ENCODE measurements at places on chromosomes 4 and X. TPM values are rescaled to one million over a fixed set of nuclear protein-coding genes. Genes with fewer than 3 reads are reported as not detected.

GRPR gene
- not detected for polyA plus RNA-seq

MMRN1 gene
- 14.6 TPM for polyA plus RNA-seq

TACR3 gene
- polyA plus RNA-seq = not detected

CHST7 gene
- polyA plus RNA-seq = 1.9 TPM

CCSER1 gene
- polyA plus RNA-seq = 4.4 TPM

PASD1 gene
- polyA plus RNA-seq = not detected

CXCL11 gene
- polyA plus RNA-seq = not detected

MTTP gene
- 0.13 TPM for polyA plus RNA-seq

BEND2 gene
- polyA plus RNA-seq = not detected

BTK gene
- polyA plus RNA-seq = 23.2 TPM

PTCHD1 gene
- under 0.01 TPM for polyA plus RNA-seq

GRCh38 chr4:145539671-145540070, 58.0 kb downstream of the SMAD1 start:
- no peaks in the 10 kb centered on the region for H3K4me1 ChIP-seq
- no peak for DNase-seq
- no peak overlapping the region for H3K4me3 ChIP-seq
- H3K27me3 ChIP-seq = no peaks in the 10 kb centered on the region

DNA sequence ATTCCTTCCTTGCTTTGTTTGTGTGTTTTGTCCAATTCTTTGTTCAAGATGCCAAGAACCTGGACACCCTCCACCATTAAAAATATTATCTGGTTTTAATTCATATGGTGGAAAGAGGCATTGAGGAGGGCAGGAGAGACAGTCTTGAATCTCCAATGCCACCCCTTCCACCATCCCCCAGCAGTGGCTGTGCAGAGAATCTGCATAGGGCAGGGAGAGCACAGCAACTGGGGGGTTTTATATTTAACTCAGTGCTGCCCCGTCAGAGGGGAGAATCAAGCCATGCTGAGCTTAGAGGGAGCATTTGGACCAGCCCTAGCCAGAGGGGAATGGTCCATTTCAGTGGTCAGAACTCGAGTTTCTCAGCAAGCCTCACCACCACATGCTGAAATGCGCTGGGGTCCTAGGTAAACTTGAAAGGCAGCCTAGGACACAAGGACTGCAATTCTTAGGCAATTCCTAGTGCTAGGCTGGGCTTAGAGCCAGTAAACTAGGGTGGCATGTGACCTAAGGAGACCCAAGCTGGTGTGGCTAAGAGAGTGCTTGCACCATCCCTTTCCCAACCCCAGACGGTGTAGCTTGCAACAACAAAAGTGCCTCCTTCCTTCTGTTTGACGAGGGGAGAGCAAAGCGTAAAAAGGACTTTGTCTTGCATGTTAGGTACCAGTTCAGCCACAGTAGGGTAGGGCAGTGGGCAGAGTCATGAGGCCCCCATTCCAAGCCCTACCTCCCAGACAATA, 34.2 kb downstream of the CCDC158 start:
- H3K27me3 ChIP-seq = no peaks in the 10 kb centered on the region
- H3K36me3 ChIP-seq = no peaks in the 10 kb centered on the region
- no peak overlapping the region for H3K4me3 ChIP-seq
- H3K27ac ChIP-seq = no peak overlapping the region

- H3K27ac ChIP-seq = no peak overlapping the region
- peaks cover 61% of the 10 kb centered on the region for H3K36me3 ChIP-seq
- no peak for DNase-seq
- no peaks in the 10 kb centered on the region for H3K27me3 ChIP-seq
Measured at GRCh38 chr4:102593147-102593546, 92.0 kb downstream of the NFKB1 start.

DNA sequence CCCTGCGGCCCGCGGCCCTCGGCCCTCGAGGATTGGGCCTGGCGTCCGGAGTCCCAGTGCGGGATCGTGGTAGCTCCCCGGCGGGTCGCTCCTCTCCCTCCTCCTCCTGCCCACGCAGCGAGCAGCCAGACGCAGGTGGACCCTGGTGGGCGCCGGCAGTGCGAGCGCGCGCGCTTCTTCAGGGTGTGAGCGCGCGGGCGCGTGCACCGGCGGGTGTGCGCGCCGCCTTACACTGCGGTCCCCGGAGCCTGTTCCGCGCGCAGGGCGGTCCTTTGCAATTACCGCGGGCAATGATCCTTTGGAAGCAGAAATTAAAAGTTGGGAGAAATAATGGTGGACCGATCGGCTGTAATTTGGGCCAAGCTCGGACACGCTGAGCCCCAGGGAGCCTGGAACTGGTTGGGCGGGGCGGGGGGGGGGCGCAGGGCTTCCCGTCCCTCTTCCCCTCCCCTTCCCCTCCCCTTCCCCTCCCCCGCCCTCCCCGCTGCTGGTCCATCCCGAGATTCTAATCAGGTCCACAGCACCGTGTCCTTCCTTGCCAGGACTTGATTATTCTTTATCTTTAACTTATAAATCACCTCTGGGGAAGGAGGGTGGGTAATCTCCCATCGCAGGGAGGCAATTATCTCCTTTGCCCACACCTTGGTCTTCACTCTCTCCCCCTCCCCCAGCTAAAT, 1.6 kb upstream of the NKX1-1 start:
- no peaks in the 10 kb centered on the region for H3K4me1 ChIP-seq
- no peaks in the 10 kb centered on the region for H3K36me3 ChIP-seq
- DNase-seq = no peak
- H3K27me3 ChIP-seq = peaks cover 69% of the 10 kb centered on the region
- H3K27ac ChIP-seq = no peak overlapping the region

DNA sequence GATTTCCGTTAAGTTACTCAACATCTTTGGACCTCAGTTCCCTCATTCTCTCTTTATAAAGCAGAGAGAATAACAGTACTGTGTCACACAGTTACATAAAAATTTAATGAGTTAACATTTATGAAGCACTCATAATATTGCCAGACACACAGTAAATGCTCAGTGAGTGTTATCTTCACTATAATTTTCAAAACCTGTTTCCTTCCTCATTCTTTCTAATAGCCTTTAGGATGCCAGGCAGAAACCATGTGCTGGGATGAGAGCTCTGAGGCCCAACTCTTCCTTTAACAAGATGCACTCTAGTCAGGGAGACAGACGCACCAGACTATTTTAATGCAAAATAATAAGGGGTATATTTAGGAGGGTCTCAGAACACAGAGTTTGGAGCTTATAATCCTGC, 208.2 kb downstream of the STK32B start:
- H3K27me3 ChIP-seq = no peaks in the 10 kb centered on the region
- no peaks in the 10 kb centered on the region for H3K36me3 ChIP-seq
- no peak overlapping the region for H3K27ac ChIP-seq
- H3K4me1 ChIP-seq = no peaks in the 10 kb centered on the region

DNA sequence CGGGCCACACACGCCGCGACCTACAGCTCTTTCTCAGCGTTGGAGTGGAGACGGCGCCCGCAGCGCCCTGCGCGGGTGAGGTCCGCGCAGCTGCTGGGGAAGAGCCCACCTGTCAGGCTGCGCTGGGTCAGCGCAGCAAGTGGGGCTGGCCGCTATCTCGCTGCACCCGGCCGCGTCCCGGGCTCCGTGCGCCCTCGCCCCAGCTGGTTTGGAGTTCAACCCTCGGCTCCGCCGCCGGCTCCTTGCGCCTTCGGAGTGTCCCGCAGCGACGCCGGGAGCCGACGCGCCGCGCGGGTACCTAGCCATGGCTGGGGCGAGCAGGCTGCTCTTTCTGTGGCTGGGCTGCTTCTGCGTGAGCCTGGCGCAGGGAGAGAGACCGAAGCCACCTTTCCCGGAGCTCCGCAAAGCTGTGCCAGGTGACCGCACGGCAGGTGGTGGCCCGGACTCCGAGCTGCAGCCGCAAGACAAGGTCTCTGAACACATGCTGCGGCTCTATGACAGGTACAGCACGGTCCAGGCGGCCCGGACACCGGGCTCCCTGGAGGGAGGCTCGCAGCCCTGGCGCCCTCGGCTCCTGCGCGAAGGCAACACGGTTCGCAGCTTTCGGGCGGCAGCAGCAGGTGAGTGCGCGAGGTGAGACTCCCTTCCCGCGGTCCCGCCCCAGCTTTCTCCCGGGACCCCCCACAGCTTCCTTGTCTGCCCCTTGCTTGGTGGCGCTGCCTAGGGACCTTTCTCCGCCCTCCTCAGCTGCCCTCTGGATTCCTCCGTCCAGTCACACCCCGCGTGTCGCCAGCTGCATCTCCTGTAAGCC, 678 bp downstream of the BMP3 start:
- no peaks in the 10 kb centered on the region for H3K27me3 ChIP-seq
- peak overlapping the region; percentile 70 for H3K4me3 ChIP-seq
- H3K27ac ChIP-seq = peak overlapping the region; percentile 86
- no peak for DNase-seq
- peaks cover 7% of the 10 kb centered on the region for H3K4me1 ChIP-seq

DNA sequence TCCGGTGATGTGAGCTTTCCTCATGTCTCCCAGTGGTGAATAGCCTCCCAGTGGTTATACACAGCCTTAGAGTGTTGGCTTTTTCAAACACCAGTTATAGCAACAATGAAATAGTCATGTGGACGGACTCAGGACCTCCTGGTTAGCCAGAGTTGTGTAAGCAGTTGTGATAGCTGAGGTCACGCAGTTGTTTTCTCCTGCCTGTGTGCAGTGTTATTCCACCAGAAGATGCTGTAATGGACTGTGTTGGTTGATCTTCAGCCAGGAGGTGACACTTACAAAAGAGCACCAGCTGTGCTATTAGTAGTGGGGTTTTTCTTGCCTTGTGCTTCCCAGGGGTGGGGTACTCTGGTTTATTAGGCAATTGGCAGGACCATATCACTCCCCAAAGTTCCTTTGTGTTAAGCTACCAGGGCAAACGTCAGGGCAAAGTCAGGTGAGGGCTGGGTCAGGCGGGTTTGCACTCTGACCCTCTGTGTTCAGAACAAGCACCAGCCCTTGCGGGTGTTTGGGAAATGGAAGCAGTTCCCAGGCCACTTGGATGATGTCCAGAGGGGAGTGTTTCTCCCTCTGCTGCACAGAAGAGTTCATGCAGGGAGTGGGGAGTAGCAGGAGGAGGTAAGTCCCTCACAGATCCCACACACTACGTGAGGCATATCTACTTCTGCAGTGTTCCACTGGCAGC, 252.6 kb downstream of the TMEM47 start:
- no peaks in the 10 kb centered on the region for H3K4me1 ChIP-seq
- H3K27ac ChIP-seq = no peak overlapping the region
- no peaks in the 10 kb centered on the region for H3K36me3 ChIP-seq
- no peak overlapping the region for H3K4me3 ChIP-seq

DNA sequence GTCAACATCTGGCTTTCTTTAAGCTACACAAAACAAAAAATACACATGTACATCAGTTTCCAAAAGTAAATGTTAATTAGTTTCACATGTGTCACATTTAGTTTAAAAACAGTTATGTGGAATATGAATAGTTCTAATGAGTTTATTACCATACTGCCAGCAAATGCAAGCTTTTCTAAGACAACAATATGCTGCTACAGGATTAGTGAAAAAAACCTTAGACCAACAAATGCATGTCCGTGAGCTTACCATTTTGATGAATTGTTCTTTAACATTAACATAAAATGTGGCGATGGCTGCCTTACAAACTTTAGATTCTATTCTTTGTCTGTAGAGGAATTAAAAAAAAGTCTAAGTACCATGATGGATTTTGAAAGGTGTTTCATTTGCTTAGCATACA, 31.8 kb downstream of the CENPU start:
- H3K4me1 ChIP-seq = no peaks in the 10 kb centered on the region
- H3K27ac ChIP-seq = no peak overlapping the region
- H3K36me3 ChIP-seq = no peaks in the 10 kb centered on the region
- no peak for DNase-seq

GRCh38 chrX:28127662-28128061, 146.4 kb upstream of the DCAF8L1 start:
- no peak overlapping the region for H3K4me3 ChIP-seq
- no peaks in the 10 kb centered on the region for H3K36me3 ChIP-seq
- no peak for DNase-seq
- H3K27ac ChIP-seq = no peak overlapping the region
- H3K27me3 ChIP-seq = no peaks in the 10 kb centered on the region

GRCh38 chr4:153137159-153137558, 67.1 kb upstream of the TRIM2 start:
- H3K4me3 ChIP-seq = no peak overlapping the region
- peaks cover 7% of the 10 kb centered on the region for H3K4me1 ChIP-seq
- no peaks in the 10 kb centered on the region for H3K36me3 ChIP-seq
- H3K27ac ChIP-seq = peak overlapping the region; percentile 18
- H3K27me3 ChIP-seq = no peaks in the 10 kb centered on the region
- no peak for DNase-seq

- H3K27ac ChIP-seq = no peak overlapping the region
- H3K4me3 ChIP-seq = no peak overlapping the region
- DNase-seq = no peak
- no peaks in the 10 kb centered on the region for H3K4me1 ChIP-seq
Measured at GRCh38 chrX:136585960-136586359, 53.9 kb downstream of the VGLL1 start.

DNA sequence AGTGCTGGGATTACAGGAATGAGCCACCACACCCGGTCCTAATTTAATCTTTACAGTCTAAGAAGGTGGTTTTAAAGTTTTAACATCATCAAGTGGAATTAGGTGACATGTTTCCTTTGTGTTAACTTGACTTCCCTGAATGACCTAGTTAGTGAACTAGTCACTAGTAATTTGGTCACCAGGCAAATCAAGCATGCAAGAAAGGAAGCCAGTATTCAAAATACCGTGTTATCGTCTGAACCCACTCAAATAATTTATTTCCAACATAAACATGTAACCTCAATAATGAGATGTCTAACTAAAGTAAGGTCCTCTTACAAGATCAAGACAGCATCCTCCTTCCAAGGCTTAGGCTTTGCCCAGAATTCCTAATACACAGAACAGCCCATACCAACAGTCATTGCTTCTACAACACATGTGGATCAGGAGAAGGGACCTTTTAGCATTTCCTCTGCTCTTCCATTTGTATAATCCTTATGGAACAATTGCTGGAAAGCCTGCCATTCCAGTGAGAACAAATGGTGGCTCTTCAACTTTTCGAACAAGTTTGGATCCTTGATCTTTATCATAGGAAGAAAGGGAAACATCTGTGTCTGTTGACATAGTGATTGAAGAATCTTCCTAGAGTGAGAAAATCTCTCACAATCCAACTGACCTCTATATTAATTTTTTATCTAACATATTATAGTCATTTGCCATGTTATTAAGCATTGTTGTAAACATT, 97.2 kb downstream of the ANXA3 start:
- no peak for DNase-seq
- H3K27me3 ChIP-seq = no peaks in the 10 kb centered on the region
- peaks cover 29% of the 10 kb centered on the region for H3K4me1 ChIP-seq

DNA sequence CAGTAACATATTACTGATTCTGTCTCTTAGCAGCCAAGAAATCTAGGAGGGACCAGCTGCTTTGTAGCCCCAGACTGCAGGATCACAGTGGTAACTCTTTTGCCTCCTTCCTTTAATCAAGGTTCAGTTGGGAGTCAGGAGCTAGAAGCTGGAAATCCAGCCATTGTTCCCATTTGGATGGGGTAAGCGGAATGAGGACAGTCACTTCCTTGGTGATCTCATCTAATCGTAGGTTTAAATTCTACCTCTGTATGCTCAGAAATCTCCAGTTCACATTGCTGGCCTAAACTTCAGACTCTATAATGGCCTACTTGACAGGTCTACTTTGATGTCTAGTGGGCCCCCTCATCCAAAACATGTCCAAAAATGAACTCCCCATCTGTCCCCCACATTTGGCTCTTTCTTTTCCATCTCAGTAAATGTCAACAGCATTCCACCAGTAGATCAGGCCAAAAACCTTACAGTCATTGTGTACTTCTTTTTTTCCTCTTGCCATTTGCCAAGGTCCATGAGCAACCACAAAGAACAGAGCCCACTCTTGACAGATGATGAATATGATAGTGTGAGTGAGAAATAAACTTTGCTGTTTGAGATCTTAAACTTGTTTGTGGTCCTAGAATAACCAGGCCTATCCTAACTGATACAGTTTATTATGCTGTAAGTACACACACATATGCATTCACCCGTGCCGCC, 40.1 kb downstream of the WWC2 start:
- H3K4me3 ChIP-seq = no peak overlapping the region
- H3K36me3 ChIP-seq = no peaks in the 10 kb centered on the region
- H3K4me1 ChIP-seq = peaks cover 37% of the 10 kb centered on the region
- no peak overlapping the region for H3K27ac ChIP-seq
